Stimulated activated CD4-positive, alpha-beta T cell treated with anti-CD3 and anti-CD28 coated beads, Interleukin-15, amount 100 ng/mL, for 24 hours (primary cell): ENCODE measurements at places on chromosomes 16 and 17.

- DNase-seq = no peak
Observed at GRCh38 chr17:17051791-17052461, 9.7 kb downstream of the MPRIP start.

- no peak for DNase-seq
Observed at GRCh38 chr17:50344731-50345365, 1.1 kb upstream of the XYLT2 start.

DNA sequence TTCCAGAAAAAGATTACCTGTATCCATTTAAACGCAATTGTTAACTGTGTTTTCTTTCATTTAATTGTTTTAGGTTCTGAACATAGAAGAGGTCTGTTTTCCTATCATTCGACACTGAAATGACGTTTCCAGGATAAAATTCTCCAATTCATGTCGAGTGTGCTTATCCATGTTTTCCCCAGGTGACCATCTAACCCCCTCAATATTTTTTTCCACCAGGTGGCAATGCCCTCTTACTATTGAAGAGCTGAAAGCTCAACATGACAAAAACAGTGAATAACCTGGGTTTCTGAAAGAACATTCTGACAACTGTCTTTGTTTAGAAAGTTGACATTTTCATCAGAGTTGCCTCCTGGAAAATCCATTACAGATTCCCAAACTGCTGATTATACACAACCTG, 948.7 kb downstream of the KCNJ2 start:
- no peak for DNase-seq

- no peak for DNase-seq
Observed at GRCh38 chr17:21689604-21690003, 2.7 kb upstream of the KCNJ18 start.

- no peak for DNase-seq
Observed at GRCh38 chr17:60817192-60817591, 139.5 kb downstream of the BCAS3 start.

GRCh38 chr17:43456661-43457361, 27.0 kb upstream of the DHX8 start:
- peak; percentile 7 for DNase-seq

GRCh38 chr16:16092925-16093627, 130.2 kb downstream of the ABCC6 start:
- no peak for DNase-seq

DNA sequence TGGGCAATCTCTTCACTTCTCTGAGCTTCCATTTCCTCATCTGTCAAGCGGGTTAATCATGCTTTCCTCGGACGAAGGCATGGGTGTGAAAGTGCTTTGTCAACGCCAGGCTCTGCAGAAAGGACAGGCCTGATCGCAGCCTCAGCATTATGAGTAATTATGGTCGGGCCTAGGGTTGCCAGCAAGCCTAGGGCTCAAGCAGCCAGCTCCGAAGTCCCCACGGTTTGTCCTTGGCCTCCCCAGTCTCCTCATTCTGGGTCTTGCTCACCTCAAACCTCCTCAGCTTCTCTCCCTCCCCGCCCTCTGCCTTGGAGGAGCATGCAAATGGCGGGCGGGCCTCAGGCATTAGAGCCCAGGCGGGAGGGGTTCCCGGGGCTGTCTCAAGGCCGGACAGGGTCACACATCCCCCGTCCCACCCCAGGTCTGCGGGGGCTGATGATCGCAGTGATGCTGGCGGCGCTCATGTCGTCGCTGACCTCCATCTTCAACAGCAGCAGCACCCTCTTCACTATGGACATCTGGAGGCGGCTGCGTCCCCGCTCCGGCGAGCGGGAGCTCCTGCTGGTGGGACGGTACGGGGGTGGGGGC, 10.2 kb upstream of the FAM83G start:
- DNase-seq = no peak

DNA sequence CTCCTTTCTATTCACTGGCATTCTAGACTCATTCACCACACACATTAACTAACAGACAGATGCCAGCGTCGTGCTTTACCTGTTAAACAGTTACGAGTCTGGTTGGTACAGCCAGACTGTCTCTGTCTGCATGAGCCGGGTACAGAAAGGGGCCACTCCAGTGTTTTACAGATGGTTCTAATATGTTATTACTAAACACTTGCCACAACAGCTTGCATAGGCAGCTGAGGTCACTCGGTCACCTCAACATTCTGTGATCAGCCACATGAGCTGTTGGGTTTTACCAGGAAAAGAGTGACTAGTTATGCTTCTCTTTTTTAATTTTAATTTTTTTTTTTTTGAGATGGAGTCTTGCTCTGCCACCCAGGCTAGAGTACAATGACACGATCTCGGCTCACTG, 25.2 kb downstream of the CD300A start:
- DNase-seq = no peak

DNA sequence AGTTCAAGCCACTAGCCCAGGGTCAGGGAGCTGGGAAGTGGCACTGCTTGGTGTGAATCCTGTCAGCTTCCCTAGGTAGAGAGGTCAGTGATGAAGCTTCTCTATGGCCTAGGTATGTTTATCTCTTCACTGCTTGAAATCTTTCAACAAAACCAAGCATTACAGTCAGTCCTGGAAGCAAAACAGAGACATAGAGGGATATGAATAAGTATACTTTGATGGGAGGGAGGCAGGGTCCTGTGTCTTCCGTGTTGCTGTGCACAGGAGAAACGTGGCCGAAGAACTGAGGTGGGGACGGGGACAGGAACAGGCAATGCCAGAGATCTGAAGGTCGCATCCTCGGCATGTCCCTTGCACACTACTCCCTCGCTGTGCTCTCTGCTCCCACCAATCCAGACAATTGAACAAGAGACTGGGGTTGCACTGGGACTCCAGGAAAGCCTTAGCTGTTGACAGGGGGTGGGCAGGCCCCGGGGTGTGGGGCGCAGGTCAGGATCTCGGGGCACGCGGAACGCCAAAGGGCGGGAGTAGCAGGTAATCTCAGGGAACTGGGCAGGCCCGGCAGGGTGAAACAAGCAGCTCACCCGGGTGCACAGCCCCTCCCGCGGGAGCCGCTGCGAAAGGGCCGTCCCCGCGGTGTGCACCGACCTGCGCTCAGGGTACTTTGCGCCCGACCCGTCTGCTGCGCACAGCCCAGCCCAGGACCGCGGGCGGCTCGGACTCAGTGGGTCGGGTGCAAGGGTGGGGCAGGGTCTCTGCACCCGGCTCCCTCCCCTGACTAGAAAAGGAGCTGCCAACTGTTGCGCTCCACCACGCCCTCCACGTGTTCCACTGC, at the start of gene MT1H:
Gene MT1H (plus strand): TSS at position 810 of the 835 bp plus-strand sequence. CDS start 71 bp downstream, outside the sequence.
- peak; percentile 35 for DNase-seq

DNA sequence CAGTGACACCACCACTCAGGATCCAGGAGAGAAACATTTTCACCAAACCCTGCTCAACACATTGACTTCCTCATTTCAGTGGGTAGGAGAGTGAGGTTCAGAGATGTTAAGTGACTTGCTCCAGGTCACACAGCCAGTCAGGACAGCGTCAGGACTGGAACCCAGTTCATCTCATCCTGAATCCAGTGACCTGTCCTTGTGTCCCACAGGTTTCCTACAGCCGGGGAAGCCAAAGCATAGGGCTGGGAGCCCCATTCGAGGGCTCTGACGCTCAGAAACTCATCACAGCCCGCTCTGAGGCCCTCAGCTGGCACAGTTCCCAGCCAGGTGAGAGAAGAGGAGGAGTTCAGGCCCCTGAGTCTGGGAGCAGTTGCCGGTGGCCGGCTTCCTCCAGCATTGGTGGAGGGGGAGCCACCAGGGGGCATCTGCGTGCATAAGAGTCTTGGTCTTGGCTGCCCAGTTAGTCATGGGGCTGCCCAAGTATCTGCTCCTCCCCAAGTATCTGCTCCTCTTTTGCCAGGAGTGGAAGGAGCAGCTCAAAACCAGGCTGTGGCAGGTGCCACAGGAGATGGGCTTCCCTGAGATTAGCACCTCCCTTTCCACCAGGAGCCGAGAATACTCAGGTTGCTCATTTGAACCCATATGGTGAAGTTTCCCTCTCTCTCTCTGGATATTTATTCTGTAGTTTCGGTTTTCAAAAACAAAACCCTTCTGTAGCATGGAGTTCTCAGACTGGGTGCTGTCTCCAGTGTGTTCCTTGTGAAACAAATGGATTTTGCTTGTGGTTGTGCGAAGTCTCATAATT, 56.0 kb downstream of the TNFRSF13B start:
- DNase-seq = peak; percentile 58
